Stomach (tissue), 19 donors: ENCODE measurements at places on chromosomes 13 and 19. TPM values are rescaled to one million over a fixed set of nuclear protein-coding genes. Genes with fewer than 3 reads are reported as not detected.

DNA sequence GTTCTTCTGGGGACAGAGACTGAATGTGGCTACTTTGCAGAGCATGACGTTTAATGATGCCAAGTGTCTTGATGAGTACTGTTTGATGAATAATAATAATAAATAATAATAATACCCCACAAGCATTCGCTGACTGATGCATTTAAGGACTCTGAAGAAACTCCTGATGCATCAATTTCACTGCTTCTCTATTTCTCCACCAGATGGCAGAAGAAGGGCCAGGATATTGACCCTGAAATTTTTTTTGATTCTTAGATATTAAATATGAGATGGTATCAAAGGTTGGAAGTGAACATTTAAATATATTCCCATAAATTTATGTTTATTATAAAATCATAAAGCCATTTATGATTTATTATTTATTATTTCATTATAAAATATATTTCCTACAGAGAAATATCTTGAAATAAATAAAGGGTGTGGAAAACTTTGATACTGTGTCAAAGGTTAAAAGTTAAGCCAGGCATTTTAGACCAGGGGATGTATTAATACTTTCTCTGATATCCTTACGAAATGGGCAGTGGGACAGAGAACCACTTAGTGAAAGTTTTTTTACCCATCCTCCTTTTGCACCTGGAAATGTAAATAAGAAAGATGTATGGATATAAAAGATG lies 170.9 kb downstream of the LACC1 start:
- no peak for DNase-seq

- DNase-seq = peak; percentile 22
Measured at GRCh38 chr13:73608711-73609485, 525.3 kb downstream of the KLF12 start.

- DNase-seq = no peak
Measured at GRCh38 chr13:107065036-107065435, 497.1 kb upstream of the ARGLU1 start.

DNA sequence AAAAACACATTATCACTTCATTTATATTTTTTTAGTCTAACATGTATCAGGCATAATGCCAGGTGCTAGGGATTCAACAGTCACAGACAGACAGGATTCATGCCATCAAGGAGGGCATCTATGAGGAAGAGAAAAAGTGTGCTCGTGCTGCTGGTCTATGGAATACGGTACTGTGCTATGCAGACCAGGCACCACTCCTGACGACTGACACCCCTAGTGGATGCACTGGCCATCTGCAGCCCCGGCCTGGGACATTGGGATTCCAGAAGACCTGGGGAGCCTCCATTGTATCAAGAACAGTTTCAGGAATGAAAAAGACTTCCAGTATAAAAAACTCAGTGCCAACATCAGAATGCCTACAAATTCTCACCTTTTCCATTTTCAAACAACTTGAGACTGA lies 94.0 kb downstream of the KLF12 start:
- peak; percentile 53 for DNase-seq

DNA sequence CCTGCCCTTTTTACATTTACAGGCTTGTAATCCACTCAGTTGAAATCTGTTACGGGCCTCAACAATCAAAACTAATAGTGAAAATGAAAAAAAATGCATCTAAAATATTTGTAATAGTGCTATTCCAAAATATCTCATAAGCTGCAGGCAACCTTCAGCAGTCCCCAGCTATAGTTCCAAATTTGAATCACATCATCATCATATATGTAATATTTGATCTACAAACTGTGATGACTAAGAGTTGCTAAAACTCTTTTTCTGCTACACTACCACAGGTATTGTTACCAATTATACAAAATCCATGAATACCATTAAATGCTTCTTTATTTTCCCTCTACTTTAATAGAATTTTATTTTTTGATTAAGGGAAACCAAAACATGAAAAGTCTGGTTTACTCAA lies 121.4 kb upstream of the RFC3 start:
- no peak for DNase-seq

DNA sequence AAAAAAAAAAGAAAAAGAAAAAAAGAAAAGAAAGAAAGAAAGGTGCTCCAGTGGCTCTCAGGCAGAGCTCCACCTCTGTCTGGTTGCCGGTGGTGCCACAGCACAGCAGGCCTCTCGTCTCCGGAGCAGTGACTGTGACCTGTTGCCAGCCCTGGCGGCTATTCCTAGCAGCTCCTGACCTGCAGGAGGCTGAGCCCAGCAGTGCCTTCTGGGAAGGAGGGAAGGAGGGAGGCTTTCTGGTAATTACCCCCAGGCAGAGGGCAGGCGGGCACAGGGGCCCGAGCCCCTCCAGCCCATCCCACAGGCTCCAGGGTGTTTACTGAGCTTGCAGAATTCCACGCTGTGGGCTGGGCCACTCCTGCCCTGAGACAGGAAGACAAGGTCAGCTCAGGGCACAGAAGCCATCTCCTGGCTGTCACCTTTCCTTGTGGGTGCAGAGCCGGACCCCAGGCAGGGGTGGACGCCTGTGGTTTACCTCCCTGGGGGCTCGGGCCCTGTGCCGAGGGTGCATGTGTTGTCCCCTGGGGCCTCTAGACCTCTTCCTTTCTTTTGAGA lies 77.9 kb downstream of the GNG7 start:
- DNase-seq = peak; percentile 54

The CYP2A6 gene
- not detected for total RNA-seq

- no peak for DNase-seq
Measured at GRCh38 chr13:67281466-67281865, 51.3 kb upstream of the PCDH9 start.

The CARM1 gene
- total RNA-seq = 10.5 TPM

- no peak for DNase-seq
Measured at GRCh38 chr13:34076943-34077703, 259.2 kb downstream of the RFC3 start.

DNA sequence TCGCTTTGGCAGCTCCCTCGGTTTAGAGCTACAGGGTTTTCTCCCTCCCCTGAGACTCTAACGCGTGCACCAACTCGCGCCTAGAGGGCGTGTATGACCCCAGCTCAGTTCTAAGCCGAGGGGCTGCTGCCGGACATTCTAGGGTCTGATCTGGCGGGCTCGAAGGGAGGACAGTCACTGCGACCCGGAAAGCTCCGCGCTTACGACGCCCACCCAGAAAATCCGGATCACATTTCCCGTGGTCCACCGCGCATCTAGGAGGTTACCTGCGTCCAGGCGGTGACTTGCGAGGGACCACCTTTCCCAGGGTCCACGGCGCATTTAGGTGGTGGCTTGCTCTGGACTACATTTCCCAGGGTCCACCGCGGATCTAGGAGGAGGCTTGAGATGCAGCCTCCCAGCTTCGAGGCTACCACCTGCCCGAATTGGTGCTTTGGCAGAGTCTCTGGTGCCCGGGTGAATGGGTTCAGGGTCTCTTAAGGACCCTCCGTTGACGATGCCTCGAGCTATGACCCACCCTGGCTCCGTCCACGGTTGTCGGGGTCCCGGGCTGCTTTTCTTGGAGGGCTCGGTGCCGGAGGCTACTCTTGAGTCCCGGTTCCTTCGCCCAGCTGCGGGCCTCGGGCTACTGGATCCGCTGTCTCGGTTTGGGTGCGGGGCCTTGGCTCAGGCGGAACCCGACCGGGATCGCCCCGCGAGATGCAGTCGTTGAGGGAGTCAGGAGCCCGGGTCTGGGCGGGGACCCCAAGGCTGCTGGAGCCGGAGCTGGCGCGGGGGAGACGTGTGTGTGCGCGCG lies 30.5 kb downstream of the ZNF146 start:
- DNase-seq = no peak

DNA sequence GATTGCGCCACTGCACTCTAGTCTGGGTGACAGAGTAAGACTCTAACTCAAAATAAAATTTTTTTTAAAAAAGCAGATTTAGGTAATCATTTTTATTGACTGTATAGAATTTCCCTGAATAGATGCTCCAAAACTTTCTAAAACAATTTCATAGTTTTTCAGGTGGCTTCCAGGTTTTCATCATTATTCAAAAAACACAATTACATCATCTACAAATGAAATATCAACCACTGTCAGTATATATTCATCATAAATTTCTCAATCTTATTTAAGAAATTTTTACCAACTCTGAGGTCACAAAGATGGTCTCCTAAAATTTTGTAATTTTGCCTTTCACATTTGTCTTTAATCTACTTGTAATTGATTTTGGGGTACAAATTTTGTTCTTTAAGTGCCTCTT lies 48.1 kb downstream of the ZC3H13 start:
- DNase-seq = no peak

The HS6ST3 gene
- not detected for total RNA-seq

DNA sequence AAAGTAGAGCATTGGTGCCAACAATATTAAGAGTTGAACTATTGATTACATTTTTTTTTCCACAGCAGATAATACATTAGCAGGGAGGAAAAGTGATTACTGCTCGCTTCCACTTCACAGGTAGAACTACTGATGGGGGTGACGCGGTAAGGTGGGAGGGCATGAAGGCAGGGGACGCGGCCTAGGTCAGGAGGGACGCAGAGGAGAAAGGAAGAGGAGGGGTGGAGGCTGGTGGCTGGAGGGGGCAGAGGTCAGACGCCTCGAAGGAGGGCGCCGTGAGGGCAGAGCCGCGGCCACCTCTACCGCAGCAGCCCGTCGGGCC lies 287 bp upstream of the B3GLCT start:
- DNase-seq = no peak

The PRRG2 gene
- 10.0 TPM for total RNA-seq

The SLC8A2 gene
- 17.9 TPM for total RNA-seq

DNA sequence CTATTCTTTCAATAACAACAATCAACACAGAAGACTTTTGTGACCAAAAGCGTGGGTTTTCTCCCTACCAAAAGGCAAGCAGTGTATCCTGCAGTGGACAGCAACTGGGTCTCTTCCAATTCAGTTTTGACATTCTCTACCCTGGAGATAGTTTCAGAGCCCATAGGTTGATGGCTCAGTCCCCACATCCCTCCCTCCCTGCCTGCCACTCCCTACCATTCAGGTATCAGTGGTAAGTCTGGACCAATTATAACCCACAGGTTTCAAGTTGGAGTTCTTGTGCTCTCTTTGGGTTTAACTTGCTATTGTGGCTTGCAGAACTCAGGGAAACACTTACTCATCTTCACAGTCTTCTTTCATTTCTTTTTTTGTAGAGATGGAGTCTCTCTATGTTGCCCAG lies 60.2 kb downstream of the ZNF823 start:
- no peak for DNase-seq

The PAK4 gene
- total RNA-seq = 4.2 TPM

DNA sequence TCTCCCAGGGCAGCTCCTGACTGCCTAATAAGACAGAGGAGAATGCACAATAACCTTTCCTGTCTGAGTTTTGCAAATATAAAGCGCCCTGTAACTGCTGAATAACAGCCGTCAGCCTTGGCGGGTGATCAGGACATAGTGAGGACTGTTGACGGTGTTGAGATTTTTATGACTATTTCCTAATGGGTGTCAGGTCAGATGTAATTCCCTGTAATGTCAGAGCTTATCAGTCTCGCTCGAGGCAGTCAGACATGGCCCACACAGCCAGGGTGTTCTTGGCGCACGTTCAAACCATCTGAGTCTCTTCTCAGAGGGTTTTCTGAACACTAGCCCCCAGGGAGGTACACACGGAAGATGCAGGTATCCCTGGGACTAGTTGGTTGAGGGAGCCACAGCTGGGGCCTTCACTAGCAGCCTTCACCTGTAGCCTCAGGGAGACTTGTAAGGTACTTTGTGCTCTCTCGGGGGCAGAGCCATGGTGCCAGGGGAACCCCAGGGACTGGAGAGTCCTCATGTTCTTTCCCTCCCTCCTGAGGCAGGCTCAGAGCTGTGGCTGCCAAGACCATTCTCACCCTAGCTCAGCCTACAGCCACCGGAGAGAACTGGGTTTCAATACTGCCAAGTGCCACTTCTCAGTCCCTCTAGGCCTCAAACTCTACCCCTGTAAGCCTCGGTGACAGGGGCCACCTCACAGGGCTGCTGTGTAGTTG lies 213.1 kb downstream of the UQCRFS1 start:
- no peak for DNase-seq

The DCT gene
- total RNA-seq = not detected

DNA sequence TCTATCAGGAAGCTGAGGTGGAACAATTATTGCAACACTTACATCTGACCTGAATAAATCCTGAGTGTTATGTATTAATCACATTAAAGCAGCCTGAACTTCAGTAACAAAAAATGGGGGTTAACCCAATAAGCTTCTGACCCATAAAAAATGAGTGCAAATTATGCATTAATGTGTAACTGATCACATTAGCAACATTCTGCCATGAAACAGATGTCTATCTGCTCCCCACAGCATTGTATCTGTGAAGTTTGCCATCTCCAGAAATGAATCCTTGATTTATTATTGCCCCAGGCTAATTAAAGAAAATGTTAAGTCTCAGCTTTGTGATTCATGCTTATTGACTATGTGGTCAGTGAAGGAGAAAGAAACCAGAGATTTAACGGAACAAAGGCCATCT lies 304.9 kb downstream of the PCDH20 start:
- peak; percentile 4 for DNase-seq

The ZNF99 gene
- not detected for total RNA-seq

- DNase-seq = no peak
Measured at GRCh38 chr13:22055259-22055658, 384.4 kb downstream of the FGF9 start.

GRCh38 chr13:36323951-36324566 lies 22.1 kb downstream of the SPART start:
- DNase-seq = no peak

DNA sequence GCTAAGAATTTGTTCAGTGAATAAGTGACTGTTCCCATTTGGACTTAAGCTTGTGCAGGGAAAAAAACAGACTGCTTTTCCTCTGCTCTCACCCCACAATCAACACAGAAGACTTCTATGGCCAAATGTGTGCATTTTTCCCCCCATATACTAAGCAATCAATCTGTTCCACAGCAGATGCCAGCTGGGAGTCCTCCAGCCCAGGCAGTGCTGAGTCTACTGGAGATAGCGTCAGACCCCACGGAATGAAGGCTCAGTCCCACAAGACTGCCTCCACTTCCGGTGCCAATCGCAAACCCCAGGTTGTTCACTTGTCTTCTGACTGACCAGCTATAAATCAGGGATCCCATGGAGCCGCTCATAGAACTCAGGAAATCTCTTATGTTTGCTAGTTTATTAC lies 69.5 kb upstream of the ANKRD10 start:
- no peak for DNase-seq

- peak; percentile 81 for DNase-seq
Measured at GRCh38 chr19:2722541-2723344, 1.6 kb upstream of the DIRAS1 start.

- DNase-seq = peak; percentile 96
Measured at GRCh38 chr19:38769635-38770211, 3.6 kb downstream of the LGALS7 start.

The GRIK5 gene
- total RNA-seq = 10.1 TPM
